ENCODE measurements at places on chromosomes 4 and X.

- no peak for DNase-seq
These were observed 87.9 kb upstream of the SPRY1 start for GRCh38 chr4:123308667-123309066.

GRCh38 chrX:131650637-131651410, 107.0 kb downstream of the OR13H1 start:
- DNase-seq = no peak

GRCh38 chrX:139877710-139878414, 55.0 kb downstream of the ATP11C start:
- no peak for DNase-seq

GRCh38 chr4:47703956-47704355, 133.9 kb downstream of the CORIN start:
- DNase-seq = no peak

DNA sequence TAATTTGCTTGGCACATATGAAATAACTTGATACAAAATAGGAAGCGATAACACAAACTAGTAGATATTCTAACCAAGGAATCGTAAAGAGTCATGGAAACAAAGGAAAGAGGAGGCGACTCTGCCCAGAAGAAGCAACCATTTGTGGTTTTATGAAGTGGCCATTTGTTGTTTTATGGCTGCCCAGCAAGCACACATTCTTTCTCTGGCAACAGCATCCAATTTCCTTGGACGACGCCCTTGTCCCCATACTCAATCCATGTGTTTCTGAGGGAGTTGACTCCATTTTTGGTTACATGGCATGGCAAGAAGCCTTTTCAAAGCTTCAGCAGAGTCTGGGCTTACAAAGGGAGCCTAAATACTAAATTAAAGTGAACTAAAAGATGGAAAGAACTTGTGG, 295.1 kb downstream of the INPP4B start:
- no peak for DNase-seq

DNA sequence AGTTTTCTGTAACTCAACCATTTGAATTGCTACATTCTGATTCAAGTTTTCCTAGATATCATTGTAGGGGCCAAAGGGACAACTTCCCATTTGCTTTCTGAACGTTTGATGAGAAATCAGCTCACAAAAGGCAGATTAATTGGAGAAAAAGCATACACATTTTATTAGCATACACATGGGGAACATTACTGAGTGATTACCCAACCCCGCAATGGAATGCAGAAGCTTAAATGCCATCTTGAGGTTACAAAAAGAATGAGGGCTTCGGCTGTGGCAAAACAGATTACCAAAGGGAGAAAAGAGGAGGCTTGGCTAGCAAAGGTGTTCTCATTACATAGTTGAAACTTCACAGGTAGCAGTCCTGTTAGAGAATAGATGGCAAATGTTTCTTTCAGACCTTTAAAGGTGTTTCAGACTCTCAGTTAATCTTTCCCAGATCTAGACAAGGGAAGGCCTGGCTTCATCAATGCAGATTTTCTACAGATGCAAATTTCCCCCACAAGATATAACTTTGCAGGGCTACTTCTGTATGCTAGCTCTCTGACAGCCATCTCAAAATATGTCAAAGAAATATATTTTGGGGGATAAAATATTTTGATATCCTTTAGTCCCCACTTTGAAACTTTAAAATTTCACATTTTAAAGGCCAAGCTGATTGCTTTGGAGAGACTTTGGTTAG, 26.5 kb upstream of the HERC6 start:
- no peak for DNase-seq

- DNase-seq = no peak
These were observed 172.5 kb upstream of the CPEB2 start for GRCh38 chr4:14829795-14830194.

DNA sequence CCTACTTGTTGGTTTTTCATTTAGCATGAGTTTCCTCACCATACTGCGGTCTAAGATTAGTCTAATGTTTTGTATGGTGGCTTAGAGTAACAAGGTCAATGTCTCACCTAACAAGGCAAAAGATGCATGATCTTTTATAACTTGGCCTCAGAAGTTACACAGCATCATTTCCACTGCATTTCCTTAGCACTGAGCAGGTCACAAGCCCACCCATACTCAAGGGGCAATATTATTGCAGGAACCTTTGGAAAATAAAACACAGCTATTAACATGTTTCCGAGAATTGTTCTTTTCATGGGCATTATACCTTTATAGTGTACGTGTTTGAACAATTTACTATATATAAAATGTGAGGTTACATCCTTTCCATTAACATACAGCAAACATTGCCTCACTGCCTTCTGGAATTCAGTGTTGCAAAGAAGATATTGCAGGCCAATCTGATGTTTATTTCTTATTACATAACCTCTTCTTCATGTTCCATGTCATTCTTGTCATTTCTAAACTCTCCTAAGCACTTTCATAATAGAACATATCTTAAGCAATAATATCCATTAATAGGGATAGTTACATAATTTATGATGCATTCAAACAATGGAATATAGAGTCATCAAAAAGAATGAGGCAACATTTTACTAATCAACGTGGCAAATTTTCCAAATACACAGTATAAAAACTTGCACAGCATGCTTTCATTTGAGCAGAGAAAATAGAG, 153.8 kb downstream of the AREG start:
- no peak for DNase-seq

- DNase-seq = no peak
These were observed 90.9 kb downstream of the SH3RF1 start for GRCh38 chr4:169179609-169180521.

DNA sequence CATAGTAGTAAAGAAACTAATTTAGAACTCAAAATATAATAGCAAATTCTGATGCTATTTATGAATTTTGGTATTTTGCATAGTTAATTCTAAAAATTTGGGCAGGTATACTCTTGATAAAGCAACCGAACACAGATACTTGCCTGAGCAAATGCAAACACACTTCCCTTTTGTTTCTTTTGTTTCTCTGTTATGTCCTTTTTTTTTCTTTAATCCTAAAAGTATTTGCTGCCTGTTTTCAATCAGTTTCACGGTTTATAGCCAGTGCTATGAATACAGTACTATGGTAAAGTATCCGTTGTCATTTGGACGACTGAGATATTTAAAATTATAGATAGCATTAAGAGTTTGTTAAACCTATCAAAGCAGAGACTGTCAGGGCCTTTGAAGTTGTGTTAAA, 84.3 kb upstream of the HPRT1 start:
- no peak for DNase-seq
